ENCODE measurements at places on chromosomes 12 and 14.

DNA sequence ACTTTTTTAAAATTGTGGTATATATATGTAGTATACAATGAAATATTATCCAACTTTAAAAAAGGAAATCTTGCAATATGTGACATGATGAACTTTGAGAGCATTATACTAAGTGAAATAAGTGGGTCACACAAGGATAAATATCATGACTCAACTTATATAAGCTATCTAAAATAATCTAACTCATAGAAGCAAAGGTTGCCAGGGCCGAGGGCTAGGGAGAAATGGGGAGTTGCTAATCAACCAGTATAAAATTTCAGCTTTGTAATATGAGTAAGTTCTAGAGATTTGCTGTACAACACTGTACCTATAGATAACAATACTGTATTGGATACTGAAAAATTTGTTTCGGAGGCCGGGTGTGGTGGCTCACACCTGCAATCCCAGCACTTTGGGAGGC is 38.5 kb downstream of the TAOK3 start:
- no peak for DNase-seq

DNA sequence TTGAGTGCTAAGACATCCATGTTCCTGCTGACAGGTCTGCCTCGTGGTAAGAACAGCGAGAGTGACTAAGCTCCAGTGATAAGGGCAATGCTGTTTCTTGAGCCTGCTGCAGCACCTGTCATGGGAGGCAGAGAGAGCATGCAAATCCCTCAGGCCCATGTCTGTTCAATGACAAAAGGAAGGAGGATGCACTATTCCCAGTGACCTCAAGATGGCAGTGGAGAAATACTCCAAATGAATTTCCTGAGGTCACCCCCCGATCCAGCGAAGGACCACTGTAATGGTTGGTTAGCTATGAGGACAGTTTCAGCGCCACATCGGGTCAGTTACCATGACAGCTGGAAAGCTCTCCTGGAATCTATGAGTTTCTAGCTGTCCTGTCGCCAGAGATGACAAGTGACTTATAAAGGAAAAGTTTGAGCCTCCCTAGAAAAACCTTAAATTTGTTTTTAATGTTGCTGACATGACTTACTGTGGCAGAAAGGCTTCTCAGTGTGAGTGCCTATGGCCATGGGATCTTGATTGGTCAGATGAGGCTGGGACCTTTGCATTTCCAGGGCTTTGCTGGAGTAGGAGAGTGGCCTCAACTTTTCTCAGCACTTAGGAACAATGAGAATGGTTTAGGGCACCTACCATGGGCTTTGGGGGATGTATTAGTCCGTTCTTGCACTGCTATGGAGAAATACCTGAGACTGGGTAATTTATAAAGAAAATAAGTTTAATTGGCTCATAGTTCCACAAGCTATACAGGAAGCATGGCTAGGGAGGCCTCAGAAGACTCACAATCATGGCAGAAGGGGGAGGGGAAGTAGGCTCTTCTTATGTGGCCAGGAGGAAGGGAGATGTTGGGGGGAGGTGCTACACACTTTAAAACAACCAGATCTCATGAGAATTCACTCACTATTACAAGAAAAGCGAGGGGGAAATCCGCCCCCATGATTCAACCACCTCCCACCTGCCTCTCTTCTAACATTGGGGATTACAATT is 88.0 kb upstream of the TMEM260 start:
- no peak for DNase-seq

DNA sequence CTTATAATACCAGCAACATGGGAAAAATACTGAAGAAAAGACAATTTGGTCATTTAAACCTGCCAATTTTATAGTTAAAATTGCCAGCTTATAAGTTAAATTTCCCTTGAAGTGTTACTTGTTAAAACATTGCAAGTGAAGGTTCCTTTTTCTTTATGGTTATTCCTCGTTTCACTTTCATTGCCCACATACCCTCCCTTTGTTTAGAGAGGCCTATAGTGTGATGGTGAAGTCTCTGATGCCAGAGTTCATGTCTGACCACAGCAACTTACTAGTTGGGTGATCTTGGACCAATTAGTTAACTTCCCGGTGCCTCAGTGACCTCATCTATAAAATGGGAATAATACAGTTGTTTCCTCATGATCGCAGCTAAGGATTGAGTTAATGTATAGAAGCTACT is 173.5 kb downstream of the ANO6 start:
- DNase-seq = no peak

- no peak for DNase-seq
Measured at GRCh38 chr12:581746-582145, 81.5 kb downstream of the NINJ2 start.

GRCh38 chr12:122740351-122740750 is 9.7 kb upstream of the HCAR1 start:
- no peak for DNase-seq

DNA sequence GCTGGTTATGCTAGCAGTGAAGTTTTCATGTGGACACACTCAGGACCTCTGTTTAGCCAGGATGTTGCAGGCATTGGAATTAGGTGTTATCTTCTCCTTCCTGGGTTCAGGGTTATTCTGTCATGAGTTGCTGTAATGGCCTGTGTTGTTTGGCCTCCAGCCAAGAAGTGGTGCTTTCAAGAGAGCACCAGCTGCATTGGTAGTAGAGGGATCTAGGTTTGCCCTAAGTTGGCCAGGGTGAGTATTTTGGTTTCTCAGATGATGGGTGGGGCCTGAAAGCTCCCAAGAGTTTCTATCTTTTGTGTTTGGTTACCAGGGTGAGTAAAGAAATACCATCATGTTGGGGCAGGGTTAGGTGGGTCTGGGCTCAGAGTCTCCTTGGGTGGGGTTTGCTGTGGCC is 2.7 kb upstream of the GZMH start:
- DNase-seq = no peak
